ENCODE measurements at places on chromosomes 4 and X.

DNA sequence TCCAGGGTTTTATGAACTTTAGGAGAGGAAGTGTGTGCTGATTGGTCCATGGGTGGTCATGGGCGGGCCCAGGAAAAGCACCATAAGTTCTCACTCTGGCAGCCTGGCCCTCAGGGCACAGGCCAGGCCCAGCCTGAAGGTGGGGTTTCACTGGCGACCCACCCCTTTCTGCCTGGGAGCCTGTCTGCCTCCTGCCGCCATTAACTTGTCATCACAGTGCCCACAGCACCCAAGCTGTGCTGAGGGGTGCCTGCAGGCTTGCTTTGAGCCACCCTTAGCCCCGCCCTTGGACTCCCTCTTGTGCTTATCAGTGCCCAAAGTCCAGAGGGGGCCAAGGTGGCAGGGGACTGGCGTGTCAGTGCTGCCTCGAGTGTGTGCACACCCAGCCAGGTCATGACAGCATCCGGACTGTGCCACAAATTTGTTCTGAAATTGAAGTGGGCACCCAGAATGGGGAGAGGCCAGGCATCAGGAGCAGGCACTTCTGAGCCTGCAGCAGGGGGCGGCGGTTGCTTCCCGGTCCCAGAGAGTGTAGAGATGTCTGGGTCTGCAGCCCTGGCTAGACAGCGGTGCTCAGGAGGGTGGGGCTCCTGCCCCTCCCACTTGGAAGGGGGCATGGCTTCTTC, 455.6 kb downstream of the TMA16 start:
- no peak for DNase-seq

DNA sequence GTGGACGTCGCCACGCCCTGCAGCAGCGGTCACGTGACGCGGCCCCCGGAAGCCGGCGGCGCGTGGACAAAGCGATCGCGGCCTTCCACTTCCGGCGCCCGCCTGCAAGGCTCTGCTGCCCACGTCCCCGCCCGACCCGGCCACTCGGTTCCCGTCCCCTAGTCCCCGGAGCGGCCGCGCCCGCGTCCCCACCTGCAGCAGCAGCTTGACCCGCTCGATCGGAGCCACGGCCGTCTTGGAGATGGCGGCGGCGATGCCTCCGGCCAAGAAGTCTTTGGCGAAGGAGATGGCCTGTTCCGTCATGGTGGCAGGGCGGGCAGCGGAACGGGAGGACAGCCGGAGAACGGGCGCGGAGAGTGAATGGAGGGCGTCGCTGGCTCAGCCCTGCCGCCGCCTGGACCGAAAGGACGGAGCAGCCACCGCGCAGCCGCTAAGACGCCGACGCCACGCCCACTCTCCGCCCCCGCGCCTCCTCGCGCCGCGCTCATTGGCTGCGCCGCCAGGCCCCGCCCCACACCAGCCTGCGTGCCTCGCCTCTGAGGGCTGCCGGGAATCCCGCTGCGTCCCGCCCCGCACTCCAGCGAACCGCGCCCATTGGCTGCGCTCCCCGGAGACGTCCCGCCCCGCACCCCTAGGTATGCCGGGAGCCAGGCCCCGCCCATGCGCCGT, at the start of gene SLC25A6:
Gene SLC25A6, minus strand, starts transcription at position 407 of the 669 bp plus-strand sequence. Its CDS starts 104 bp downstream, at position 303.
- peak; percentile 89 for DNase-seq

DNA sequence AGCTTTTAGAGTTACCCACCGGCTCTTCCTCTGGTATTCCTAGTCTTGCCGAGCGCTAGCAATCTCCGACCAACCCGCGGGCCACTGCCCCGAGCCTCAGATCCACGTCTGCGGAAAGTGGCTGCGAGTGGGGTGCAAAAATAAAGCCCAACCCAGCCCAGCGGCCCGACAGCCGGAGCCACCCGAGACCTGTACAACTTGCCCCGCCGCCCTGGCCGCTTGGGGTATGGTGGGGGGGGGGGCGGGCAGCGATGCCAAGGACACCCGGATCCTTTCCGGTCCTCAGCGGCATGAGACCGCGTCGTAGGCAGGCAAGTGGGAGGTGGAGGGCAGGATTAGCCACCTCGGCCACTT, 1.6 kb downstream of the SLITRK4 start:
- DNase-seq = no peak

DNA sequence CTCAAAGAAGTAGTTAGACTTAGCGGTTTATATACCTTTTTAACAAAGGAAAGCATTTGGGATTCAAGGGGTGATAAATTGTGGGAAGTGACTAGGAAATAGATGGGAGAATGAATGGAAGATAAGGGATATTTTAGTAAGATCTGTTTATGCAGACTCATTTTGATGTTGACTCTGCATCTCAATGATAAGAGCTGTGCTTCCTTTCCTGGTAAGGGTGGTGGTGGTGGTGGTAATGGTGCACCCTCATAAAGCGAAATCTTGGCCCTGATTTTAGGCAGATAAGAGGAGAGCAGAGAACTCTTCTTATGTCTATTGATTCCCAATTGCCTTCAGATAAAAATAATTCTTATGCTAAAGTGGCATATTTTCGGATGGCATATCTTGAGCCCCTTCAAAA, 197.1 kb downstream of the SPRY1 start:
- no peak for DNase-seq

DNA sequence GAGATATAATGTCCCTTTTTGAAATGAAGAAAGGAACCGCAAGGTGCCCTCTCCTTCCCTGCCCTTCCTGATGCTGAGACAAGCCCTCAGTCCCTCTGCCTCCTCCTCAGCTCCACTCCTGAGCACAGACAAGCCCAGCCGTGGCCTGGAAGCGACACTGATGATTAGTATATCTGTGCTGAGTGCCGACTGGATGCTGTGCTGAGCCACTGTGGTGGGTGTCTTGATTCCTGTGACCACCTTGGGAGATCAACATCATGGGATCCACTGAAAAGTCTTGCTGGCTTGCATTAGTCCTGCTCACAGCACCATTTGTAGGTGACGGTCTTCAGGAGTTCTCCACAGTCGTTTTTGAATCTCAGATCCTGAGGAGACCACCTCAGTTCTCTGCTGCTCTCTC, 59.5 kb upstream of the HGFAC start:
- DNase-seq = no peak

DNA sequence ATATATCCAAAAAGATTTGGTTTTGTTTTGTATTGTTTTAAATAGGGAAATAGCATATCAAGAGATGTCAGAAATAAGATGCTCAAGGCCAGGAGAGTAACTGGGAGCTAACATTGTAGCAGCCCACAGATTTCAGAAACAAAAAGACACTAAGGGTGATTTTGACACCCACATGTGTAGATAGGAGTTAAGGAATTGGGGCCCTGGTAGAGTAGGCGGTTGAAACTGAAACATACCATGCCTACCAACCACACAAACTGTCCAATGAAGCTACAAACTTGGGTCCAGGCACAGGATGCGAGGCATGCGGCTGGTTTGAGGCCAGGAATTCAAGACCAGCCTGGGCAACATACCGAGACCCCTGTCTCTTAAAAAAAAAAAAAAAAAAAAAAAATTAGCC, 6.3 kb upstream of the HSPA4L start:
- DNase-seq = no peak

DNA sequence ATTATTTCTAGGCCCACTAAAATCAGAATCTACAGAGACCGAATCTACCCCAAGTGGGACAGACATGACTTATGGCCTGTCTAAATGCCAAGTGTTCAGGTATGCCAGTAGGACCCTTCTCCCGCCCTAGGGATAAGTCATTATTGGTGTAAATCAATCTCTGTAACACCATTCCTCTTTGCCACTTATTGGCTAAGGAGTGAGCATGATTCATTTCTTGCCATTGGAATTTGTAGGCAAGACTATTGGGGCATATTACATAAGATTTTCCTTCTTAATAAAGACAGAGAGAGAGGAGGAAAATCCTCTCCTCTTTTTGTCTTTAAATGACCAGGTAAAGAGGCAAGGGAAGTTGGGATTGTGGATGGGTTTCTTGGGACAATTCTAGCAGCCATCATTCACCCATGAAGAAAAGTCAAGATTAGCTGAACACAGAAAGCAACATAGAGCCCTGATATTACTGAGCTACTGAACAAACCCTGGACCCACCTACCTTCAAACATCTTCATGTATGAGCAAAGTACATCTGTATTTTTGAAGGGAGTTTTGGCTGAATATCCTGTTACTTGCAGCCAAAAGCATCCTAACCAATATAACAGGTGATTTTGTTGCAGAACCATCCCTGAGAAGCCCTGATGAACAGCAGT, 2.6 kb downstream of the SLC9B2 start:
- no peak for DNase-seq

- DNase-seq = no peak
Observed at GRCh38 chr4:73609706-73610105, 10.5 kb downstream of the RASSF6 start.

DNA sequence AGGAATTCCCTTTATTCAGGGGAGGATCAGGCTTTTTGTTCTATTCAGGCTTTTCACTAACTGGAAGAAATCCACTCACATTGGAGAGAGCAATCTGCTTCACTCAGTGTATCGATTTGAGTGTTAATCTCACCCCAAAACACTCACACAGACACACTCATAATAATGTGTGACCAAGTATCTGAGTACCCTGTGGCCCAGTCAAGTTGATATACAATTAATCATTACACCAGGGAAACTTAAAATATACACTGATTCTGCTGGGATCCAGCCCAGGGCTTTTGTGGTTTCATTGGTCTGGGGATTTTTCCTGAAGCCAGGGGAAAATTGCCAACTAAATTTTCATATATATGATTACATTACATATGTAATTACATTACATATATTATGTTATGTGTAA, 44.0 kb upstream of the GATB start:
- DNase-seq = no peak

DNA sequence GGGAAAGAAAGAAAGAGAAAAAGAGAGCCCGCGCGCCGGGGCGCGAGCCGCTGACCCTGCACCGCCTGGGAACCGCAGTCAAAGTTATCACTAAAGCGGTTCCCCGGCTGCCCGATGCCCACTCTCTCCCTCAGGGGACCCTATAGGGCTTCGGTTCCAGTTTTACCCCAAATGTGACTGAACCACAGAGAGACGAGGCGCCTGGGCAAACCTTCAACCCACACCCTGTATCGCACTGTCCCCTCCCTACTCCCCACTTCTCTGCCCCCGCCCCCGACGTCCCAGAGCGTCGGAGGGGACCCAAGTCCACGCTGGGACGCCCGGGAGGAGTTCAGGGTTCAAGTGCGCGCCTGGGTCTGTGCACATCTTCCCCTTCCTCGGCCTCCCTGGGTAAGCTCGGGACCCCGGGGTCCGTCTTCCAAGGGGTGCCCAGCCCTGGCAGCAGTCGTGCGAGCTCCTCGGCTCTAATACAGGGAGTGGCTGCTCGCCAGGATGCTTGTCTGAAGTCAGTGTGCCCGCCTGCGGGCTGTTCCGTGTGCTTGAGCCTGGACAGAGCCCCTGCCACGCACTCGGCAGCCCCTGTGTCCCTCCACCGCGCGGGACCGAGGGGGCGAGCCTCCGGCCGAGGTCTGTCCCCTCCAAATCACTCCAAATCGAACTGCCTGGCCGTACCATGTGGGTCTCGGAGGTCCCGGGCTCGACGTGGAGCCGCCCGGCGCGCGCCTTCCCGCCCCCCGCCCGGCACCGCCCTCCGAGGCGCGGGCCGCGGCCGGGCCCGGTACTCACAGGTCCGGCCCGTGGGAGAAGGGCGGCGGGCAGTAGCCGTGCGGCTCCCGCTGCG, 960 bp downstream of the TRPC3 start:
- no peak for DNase-seq

GRCh38 chr4:102988429-102989020, 31.0 kb downstream of the SLC9B1 start:
- DNase-seq = no peak

DNA sequence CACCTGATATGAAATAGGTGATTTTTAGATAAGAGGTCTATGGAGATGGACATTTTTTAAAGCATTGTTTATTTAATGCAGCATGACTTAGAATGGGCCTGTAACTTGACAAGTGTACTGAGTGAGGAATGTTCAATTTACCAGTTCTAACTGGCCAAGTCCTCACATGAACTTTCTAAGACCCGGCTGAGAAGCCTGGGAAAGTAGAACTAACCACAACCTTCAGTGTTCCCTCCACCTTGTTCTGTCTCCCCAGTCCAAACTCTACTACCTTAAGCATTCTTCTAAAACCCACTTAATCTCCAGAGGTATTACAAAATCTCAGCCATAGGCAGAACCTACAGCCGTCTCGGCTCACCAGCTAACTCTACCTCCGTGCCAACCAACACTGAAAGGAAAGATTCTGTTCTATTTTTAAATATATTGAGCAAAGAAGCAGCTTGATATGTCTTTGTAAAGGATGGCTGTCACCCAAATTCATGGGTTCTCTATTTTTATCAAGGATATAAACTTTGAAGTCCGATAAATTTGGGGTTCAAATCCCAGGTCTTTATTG, 6.8 kb downstream of the PPARGC1A start:
- DNase-seq = no peak

GRCh38 chr4:62517716-62518115, 1317.6 kb downstream of the ADGRL3 start:
- no peak for DNase-seq

DNA sequence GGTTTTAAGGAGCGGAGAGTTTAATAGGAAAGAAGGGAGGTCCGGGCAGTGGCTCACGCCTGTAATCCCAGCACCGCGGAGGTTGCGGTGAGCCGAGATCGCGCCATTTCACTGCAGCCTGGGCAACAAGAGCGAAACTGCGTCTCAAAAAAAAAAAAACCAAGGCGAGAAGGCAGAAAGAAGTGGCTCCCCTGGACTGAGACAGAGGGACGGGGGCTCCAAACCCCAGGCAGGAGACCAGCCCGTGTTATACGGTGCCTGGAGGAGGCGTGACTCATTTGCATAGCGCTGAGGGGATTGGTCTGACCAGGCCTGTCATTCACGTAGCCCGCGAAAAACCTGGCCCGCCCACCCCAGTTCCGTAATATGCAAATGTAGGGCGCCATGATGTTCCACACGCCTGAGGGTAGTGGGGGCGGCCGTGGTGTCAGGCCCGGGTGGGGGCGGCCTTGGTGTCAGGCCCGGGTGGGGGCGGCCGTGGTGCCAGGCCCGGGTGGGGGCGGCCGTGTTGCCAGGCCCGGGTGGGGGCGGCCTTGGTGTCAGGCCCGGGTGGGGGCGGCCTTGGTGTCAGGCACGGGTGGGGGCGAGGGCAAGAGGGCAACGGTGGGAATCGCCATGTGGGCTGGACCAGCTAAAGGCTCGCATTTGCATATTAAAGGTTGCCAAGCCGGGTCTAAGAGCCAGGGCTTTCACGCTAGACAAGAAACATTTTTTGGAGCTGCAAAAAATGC, 2.1 kb downstream of the PLCXD1 start:
- peak; percentile 89 for DNase-seq

DNA sequence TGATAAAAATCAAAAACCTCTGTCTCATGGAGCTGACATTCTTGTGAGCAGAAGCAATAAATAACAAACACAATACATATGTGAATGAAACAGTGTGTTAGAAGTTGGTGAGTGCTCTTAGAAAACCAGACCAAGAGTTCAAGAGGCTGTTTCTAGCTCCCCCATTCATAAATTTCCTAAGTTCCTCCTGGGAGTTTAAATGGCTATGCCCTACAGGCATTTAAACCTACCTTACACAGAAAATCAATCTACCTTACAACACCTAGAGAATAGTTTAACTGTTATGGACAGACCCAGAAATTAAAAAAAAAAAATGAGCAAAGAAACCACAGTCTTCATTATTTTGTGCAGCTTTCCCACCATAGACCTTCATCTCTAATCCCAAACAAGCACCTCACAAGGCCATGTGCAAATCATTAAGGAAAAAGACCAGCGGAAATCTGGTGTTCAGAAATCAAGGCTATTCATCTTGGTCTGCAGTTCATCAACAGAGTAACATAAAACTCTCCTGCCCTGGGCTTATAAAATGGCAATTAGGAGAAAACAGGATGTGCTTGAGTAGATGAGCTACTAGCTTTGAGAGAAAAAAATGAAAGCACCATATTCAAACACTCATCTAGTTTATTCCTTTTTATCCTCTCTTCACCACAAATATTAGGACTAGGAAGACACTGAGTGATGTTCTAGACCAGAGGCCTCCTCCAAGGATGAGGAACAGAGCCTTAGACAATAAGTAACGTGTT, 147.2 kb downstream of the SHROOM3 start:
- DNase-seq = no peak

Data from GM12864 (cell line).